Regular cardiac myocyte (primary cell): ENCODE measurements at places on chromosomes 13 and 19. TPM values are rescaled to one million over a fixed set of nuclear protein-coding genes. Genes with fewer than 3 reads are reported as not detected.

Gene ZNF419
- total RNA-seq, result 10.7 and 23.1 TPM in 2 replicates

Gene IQCN
- total RNA-seq, result 0.19 and 0.56 TPM in 2 replicates

Gene CPAMD8
- 0.19 and 0.56 TPM in 2 replicates for total RNA-seq

Gene ALOX5AP
- total RNA-seq, result under 0.01 and 0.28 TPM in 2 replicates

Gene LRRC8E
- total RNA-seq, result 2.3 and 2.8 TPM in 2 replicates

Gene ZNF763
- total RNA-seq, result 1.2 and 2.8 TPM in 2 replicates

Gene CGB1
- 0.28 TPM in 1 of 2 replicates, not detected in the other for total RNA-seq

Gene VSTM2B
- total RNA-seq, result 0.28 TPM in 1 of 2 replicates, not detected in the other

Gene ATP12A
- total RNA-seq, result not detected in 2 replicates

Gene ZIC5
- not detected in 2 replicates for total RNA-seq

Gene ACER1
- not detected in 2 replicates for total RNA-seq

Gene ZNF773
- total RNA-seq, result 24.0 and 44.5 TPM in 2 replicates

Gene KIR3DL1
- total RNA-seq, result not detected in 2 replicates
